Activated CD4-positive, alpha-beta T cell treated with anti-CD3 and anti-CD28 coated beads, Interleukin-2, amount 10 ng/mL, durations not matched to agents 24 days and 14 days (primary cell): ENCODE measurements at places on chromosomes 6 and 20. TPM values are rescaled to one million over a fixed set of nuclear protein-coding genes. Genes with fewer than 3 reads are reported as not detected.

The TCP11 gene
- total RNA-seq, result not detected in 2 replicates

DNA sequence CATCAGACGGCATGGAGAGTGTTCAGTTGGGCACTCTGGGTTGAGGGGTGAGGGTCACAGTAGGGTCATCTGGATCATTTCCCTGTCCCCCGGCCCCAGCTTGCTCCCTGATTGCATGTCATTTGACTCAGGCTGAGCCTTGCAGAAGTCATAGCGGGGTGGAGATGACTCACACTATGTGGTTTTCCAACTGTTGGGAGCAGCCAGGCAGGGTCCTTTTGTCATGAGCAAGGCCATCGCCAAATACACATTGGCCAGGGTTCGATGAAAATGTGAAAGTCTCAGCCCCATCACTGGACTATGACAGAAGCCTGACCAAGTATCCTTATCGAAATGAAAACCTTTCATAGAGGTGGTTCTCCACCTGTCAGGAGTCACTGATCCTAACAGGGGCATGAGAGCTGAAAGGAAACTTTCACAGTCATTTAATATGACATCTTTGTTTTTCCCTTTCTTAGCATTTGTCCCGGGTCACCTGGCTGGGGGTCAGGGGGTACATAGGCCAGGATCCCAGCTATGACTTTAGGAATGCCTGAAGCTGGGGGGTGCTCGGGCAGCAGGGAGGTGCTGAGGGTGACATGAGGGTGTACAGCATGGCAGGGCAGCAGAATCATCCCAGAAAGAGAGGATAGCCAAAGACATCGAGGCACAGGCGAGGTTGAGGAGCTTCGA, 70.2 kb upstream of the CD93 start:
- peaks cover 30% of the 10 kb centered on the region for H3K4me1 ChIP-seq
- H3K27ac ChIP-seq, result no peak overlapping the region
- no peaks in the 10 kb centered on the region for H3K36me3 ChIP-seq
- peaks cover 2% of the 10 kb centered on the region for H3K27me3 ChIP-seq
- DNase-seq, result no peak

DNA sequence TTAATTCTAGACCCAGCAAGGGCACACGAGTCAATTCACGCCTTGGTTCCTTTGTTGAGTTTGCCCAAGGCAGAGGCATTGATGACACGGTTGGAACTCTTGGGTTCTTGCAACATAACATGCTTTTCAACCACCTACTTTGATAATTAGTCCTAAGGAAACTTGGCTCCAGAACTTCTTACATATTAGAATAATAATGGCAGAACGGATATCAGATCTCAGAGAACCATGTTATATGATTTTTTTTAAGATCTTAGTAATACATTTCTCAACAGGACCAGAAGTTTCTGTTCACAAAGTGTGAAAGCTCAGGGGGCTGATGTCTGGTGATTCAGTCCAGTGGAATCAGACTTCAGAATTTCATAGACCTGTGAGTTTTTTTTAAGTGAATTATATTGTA, 19.2 kb downstream of the SPTLC3 start:
- no peaks in the 10 kb centered on the region for H3K4me1 ChIP-seq
- H3K27ac ChIP-seq, result no peak overlapping the region
- no peaks in the 10 kb centered on the region for H3K36me3 ChIP-seq
- DNase-seq, result no peak

GRCh38 chr20:41150664-41151063, 13.3 kb downstream of the PLCG1 start:
- H3K4me3 ChIP-seq, result peak overlapping the region; percentile 76
- peaks cover 47% of the 10 kb centered on the region for H3K36me3 ChIP-seq
- peak; percentile 82 for DNase-seq

DNA sequence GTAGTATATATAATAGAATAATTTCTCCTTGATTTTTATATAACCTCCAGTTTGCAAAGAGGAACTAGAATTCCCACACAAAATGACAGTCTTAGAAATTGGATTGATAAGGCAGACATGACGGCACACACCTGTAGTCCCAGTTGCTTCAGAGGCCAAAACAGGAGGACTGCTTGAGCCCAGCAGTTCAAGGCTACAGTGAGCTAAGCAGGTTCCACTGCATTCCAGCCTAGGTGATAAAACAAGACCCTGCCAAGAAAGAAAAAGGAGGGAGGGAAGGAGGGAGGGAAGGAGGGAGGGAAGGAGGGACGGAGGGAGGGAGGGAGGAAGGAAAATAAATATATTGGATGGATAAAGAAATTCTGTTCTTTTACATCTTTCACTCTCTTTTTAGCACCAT, 77.6 kb upstream of the SASH1 start:
- no peaks in the 10 kb centered on the region for H3K36me3 ChIP-seq
- H3K4me1 ChIP-seq, result no peaks in the 10 kb centered on the region
- H3K27me3 ChIP-seq, result peaks cover 8% of the 10 kb centered on the region
- no peak overlapping the region for H3K4me3 ChIP-seq
- no peak overlapping the region for H3K27ac ChIP-seq

- peak; percentile 74 for DNase-seq
- peak overlapping the region; percentile 85 for H3K4me3 ChIP-seq
- no peaks in the 10 kb centered on the region for H3K36me3 ChIP-seq
- peaks cover 49% of the 10 kb centered on the region for H3K27me3 ChIP-seq
- H3K4me1 ChIP-seq, result peaks cover 4% of the 10 kb centered on the region
Observed at GRCh38 chr6:27630727-27631608, 158.1 kb upstream of the ZNF184 start.

DNA sequence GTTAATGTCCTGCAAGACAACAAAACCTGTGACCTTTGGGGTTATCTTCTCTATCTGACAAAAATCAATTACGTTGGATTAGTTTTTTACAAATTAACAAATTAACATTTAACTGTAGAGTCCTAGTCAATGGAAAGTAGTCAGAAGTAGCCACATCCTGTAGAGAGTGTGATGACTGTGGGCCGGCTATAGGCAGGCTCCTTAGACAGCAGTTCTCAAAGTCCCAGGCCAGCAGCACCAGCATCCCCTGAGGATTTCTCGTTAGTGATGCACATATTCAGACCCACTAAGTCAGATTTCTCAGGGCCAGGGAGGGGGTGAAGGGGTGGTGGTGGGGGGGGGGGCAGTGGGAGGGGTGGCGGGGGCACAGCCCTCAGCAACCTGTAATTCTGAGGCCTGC, 37.2 kb downstream of the ZNF341 start:
- H3K4me3 ChIP-seq, result no peak overlapping the region
- H3K27me3 ChIP-seq, result no peaks in the 10 kb centered on the region
- peaks cover 5% of the 10 kb centered on the region for H3K4me1 ChIP-seq
- DNase-seq, result no peak
